ENCODE measurements at places on chromosomes 7 and 10.

GRCh38 chr7:52925332-52925731, 110.1 kb upstream of the POM121L12 start:
- no peak for DNase-seq

GRCh38 chr10:47367646-47368045, 16.4 kb downstream of the ZNF488 start:
- DNase-seq = no peak

- DNase-seq = no peak
Observed at GRCh38 chr10:48494073-48494472, 110.8 kb downstream of the ARHGAP22 start.

GRCh38 chr7:38975944-38976392, 1.7 kb upstream of the POU6F2 start:
- no peak for DNase-seq

DNA sequence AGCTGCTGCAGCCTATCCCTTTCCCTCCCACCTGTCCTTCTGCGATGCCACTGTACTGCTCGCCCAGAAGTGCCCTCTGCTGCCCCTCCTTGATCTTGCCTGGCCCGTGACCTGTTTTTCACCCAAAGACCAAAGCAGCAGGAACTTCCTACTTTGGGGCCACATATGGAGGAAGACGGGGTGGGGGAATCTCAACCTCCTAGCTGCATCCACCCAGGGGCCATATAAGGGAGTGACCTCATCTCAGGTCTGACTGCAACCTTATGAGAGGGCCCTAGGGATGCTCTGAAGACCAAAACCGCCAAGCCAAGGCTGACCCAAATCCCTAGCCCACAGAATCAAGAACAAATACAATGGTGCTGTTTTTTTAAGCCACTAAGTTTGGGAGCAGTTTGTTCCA, 15.7 kb downstream of the PRKCQ start:
- no peak for DNase-seq

DNA sequence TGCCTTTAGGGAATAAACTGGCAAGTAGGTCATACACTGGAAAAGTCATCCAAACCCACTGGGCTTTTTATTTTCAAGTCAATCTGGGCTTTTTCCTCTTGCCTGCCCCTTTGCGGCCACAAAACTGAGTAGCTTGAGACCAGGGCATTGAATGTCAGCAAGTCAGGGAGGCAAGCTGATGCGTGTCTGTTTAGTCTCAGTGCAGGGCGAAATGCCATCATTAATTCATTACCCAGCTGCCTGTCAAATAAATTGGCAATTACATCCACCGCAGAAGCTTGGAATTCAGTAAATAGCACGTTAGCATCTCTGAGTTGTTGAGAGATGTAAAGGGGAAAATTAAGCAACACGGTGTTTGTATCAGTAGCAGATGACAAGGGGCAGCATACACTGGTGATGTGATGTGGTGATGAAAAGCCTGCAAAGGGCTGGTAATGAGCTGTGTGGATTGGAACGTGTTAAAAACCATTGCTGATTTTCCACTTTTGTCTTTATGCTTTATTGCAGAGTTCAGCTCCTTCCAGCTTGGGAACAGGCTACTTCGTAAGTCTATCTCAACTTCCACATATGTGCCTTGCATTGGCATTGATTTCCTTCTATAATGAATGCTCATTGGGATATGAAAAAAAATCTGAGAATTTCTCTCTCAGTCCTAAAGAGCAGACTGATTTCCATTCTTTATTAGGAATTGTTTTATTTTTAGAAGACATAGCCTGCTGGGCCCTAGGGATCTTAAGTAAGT, 535.9 kb downstream of the AUTS2 start:
- no peak for DNase-seq

GRCh38 chr10:87816163-87816897, 1.7 kb downstream of the ATAD1 start:
- no peak for DNase-seq

DNA sequence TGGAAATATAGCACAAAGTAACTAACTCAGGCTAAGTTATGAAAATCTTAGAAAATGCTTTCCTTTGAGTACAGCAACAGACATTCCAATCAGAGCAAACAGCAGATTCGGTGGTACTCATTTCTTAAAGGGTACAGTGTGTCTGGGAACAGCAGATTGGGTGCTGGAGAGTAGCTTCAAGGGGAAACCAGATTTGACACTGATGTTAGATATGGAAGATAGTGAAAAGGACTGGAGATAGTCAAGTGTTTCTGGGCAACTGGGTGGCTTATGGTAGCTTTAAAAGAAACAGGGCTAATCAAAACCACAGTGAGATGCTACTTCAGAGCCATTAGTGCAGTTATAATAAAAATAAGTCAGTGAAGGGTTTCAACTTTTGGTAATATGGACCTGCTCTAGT, 12.1 kb upstream of the UMAD1 start:
- DNase-seq = no peak

DNA sequence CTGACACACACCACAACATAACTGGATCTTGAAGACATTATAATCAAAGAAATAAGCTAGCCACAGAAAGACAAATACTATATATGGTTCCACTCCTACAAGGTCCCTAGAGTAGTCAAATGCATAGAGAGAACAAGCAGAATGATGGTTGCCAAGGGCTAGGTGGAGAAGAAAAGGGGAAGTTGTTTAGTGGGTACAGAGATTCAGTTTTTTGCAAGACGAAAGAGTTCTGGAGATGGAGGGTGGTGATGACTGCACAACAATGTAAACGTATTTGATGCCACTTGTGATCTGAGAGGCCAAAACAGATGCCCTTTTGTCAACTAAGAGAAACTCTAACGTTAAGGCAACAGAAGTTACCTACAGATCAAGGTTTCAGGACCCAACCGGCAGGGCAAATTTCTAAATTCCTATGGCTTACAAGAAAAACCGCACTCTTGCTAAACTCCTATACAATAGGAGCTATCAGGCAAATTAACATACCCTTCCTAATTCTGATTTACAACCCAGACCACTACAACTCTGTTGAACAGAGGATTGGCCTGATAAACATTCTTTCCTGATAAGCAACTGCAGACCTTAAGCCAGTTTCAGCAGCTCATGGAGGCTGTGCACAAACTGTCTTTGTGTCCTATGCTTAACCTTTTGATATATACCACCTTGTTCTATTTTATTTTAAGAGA, 69.0 kb downstream of the FAM107B start:
- no peak for DNase-seq

- no peak for DNase-seq
Observed at GRCh38 chr7:14841869-14842268, 60.7 kb downstream of the DGKB start.
